ENCODE measurements at places on chromosomes 5 and 9.

- DNase-seq: no peak
These were observed 41.4 kb downstream of the RGS3 start for GRCh38 chr9:113504725-113505590.

GRCh38 chr5:39119404-39120051, 45.3 kb upstream of the RICTOR start:
- DNase-seq: no peak

- DNase-seq: no peak
These were observed 37.7 kb downstream of the SMIM23 start for GRCh38 chr5:171823269-171823668.

GRCh38 chr5:137573376-137573775, 74.2 kb upstream of the SPOCK1 start:
- no peak for DNase-seq

GRCh38 chr5:128349044-128349858, 188.8 kb downstream of the FBN2 start:
- DNase-seq: peak; percentile 25

GRCh38 chr5:107630184-107630583, 40.6 kb downstream of the EFNA5 start:
- DNase-seq: no peak

GRCh38 chr5:107855171-107855570, 184.4 kb upstream of the EFNA5 start:
- DNase-seq: no peak

DNA sequence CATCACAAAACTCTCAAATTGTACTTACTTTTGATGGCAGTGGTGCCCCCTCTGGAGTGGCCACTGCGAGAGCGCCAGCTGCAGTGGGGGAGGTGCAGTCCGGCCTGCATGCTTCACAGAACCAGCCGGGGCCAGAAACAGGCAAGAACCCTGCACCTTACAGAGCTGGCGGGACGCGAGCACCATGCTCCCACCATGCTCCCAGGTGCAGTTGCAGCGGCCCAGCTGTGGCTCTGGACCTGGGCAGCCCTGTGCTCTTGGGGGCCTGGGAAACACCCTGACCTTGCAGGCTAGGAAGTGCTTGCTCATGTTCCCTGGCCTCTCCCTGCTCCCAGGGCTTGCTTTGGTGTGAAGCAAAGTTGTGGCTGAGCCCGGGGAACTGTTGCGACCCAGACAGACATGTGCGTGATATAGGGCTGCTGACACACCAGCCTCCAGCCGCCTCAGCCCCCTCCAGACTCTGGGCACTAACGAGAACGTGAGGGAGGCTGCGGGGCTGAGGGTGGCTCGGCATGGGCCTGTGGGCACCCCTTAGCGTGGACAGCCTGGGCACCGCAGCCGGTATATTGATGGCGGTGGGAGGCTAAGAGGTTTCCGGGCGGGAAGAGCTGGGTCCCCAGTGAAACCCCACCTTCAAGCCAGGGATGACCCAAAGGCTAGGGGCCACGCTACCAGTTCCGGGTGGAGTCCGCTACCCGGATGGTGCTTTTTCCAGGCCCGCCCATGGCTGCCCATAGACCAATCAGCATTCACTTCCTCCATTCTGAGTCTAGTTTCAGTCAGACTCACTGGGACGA, 1809.9 kb upstream of the ACO1 start:
- DNase-seq: no peak

- peak; percentile 59 for DNase-seq
These were observed 101.3 kb downstream of the RASEF start for GRCh38 chr9:82961504-82962125.

DNA sequence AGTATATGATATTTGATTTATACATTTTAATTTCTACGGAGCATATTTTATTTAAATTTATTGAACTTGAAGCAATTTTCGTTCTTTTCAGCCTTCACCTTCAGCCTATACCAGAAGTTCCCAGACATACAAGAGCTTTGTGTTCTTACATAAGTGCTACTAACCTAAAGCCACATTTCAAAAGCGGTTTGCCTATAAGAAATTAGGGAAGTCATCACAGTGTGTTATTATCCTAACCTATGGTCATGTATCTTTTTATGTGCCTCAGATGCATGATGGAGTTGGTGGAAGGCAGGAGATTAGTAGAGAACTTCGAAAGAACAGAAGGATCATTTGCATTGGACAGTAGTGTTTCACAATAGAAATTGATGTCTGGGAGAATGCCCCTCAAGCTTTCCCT, 3.1 kb downstream of the KIF2A start:
- DNase-seq: no peak

- no peak for DNase-seq
These were observed 50.2 kb downstream of the CSNK1A1 start for GRCh38 chr5:149500922-149501582.

DNA sequence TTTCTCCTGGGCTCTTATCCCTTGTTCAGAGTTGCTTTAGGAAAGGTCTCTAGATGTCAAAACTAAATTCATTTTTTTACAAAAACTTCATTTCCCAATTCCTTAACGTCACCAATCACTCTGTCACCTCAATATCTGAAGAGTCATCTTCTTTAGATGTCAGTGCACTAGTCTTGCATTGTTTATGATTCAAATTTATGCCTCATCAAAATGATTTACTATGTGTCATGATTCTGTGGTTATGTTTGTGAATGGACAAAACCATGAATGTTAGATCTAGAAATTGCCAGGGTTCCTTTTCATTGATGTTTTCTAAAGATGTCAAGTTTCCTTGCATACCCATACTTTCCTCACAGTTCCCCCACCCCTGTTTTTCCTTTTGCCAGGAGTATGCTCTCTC, 21.5 kb downstream of the CWC27 start:
- DNase-seq: no peak

- no peak for DNase-seq
These were observed 579.3 kb upstream of the RGMB start for GRCh38 chr5:98193921-98194760.

- DNase-seq: no peak
These were observed 23.0 kb downstream of the CTSL start for GRCh38 chr9:87748881-87749280.

DNA sequence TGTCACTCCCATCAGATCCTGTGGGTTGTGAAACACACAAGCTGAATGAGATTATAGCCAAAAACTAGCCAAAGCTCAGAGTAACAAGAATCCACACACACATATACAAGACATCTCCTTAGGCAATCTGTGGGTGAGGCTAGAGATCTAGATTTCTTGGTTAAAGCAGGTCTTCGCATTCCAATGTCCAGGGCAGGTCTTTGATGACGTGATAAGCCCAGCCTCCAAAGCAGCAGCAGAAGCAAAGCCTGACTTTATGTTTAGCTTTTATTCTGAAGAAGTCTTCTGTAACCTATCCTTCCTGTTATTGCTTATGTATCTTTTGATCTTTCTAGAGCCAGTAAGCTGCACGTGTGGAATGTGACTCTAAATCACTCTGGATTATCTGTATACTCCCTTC, 199.1 kb upstream of the SLC30A5 start:
- no peak for DNase-seq

DNA sequence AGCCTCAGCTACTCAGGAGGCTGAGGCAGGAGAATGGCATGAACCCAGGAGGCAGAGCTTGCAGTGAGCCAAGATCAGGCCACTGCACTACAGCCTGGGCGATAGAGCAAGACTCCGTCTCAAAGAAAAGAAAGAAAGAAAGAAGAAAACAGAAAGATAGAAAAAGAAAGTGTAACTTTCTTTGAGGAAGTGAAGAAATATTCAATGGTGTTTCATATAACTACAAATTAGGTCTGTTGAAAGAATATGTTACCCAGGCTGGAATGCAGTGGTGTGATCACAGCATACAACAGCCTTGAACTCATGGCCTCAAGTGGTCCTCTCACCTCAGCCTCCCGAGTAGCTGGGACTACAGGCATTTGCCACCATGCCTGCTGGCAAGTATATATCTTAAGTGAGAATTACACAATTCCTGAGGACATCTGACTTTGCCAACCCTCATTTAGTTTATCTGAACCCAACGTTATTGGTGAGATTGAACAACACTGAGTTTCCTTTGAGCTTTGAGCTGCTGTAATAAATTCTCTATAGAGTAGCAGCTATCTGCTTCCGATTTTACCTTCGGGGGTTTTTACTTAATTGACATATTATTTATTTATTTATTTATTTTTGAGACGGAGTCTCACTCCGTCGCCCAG, 2.0 kb upstream of the FAF2 start:
- DNase-seq: no peak

- DNase-seq: no peak
These were observed 95.5 kb upstream of the SPATA31D4 start for GRCh38 chr9:81832571-81833285.

- no peak for DNase-seq
These were observed 33.5 kb downstream of the TMEM245 start for GRCh38 chr9:109086221-109086620.

DNA sequence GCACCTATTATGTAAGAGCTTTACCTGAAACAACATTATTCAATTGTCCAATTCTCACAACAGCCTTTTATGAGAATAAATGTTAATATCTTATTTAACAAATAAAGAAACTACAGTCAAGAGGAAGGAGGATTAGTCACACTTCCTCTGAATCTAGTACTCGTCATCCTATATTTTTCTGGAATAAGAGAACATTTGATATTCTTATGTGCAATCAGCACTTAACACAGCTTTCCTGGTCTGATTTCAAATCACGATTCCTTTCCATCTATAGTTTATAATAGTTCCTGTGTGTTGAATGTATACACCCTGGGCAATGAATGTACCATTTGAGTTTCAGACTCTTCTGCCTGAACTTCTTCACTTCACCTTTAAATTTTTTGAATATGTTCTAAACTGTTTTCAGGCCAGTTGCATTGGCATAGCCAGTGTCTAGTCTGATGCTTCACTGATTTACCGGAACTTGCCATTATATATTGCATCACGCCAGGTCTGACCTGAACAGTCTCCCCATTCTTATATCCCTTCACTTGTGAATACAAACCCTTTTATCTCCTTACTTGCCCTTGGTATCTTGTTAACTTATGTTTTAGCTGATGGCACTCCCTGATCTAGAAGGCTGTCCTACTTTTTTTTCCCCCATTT, 698.3 kb downstream of the MAT2B start:
- DNase-seq: no peak

GRCh38 chr5:166977911-166978422, 1313.5 kb upstream of the WWC1 start:
- no peak for DNase-seq

- no peak for DNase-seq
These were observed 73.1 kb downstream of the ARHGAP26 start for GRCh38 chr5:142842994-142843905.

DNA sequence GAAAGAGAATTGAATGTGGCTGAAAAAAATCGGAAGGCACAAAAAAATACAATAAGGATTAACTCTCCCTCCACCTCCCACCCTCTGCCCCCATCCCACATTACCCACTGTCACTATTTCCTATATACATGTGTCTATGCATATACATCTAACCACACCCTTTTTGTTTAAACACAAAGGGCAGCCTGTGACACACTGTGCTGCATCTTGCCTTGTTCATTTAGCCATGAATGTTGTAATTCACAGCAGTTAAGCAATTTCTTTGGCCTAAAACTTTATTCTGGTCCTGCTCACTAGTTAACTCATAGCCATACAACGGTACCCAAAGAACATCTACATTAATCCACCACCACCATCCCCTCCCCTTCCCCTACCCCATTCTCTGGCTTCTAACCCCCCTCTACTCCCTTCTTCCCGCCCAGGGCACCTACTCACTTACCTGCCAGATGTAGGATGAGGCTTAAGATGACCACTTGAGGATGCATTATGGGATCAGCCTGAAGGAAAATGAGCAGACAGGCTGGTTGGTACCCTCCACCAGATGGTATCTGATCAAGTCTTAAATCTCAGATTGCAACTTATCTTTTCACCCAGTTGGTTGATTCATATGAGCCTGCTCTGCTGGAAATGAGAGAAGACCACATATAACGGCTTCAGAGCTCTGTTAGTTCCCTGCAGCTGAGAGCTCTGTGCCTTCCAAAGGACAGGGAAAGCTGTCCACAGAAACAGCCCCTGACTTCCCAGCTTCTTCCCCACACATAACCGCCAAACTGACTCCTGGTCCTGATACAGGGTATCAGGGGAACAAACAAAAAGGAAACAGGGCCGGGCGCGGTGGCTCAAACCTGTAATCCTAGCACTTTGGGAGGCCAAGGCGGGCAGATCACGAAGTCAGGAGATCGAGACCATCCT, 1.2 kb downstream of the HAVCR1 start:
- DNase-seq: no peak

GRCh38 chr5:45609661-45610060, 86.5 kb downstream of the HCN1 start:
- no peak for DNase-seq

DNA sequence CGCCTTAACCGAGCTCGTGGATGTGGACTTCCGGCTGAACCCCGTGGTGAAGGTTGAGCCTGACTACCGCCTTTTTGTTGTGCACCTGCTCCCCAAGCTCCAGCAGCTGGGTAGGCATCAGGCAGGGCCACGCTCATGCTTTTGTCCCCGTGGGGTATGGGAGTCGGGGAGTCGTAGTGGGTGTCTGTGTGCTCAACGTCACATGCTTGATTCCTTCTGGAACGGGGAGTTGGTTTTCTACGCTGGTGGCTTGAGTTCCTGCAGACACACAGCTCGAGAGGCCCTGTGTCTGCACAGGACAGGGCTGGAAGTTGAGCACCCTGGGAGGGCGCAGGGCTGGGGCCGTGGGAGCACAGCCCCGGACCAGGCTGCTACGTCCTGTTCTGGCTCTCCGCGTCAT, 8.0 kb downstream of the CEP72 start:
- no peak for DNase-seq

DNA sequence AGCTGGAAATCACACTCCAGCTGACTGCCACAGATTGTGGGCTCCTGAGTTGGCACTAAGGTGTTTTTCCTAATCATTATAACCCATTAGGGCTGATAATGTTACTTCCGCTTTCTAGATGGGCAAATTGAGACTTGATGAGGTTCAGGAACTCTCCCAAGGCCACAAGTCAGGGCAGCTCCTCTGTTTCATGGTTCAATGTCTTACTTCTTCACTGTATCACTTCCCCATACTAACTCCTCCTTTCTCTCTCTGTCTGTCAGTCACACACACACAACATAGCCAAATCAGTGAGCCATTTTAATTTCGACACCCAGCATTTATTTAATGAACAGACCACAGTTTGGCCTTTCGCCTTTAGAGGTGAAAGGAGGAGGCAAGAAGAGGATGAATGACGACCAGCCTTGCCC, 17.8 kb upstream of the TRAF1 start:
- no peak for DNase-seq

GRCh38 chr5:83281658-83282057, 189.9 kb upstream of the VCAN start:
- DNase-seq: no peak

- no peak for DNase-seq
These were observed 199.4 kb upstream of the PANK3 start for GRCh38 chr5:168778536-168778935.

GRCh38 chr9:21746550-21746949, 55.9 kb upstream of the MTAP start:
- no peak for DNase-seq

DNA sequence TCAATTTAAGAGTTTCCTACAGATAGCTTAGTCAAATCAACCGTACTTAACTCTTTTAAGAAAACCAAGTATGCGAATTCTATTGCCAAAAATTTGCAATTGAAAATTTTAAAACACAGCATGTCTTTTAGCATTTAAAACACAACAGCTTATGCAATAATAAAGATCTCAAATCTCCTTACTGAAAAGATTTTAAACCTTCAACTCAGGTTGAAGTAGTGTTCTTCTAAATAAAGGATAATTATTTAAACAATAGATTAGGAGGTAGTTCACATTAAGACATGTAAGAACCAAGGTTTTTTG, 5.5 kb downstream of the NR3C1 start:
- no peak for DNase-seq

GRCh38 chr5:175478008-175478383, 364 bp upstream of the SFXN1 start:
- no peak for DNase-seq
